Left colon (tissue), 2 donors: ENCODE measurements at places on chromosomes 1 and 21.

DNA sequence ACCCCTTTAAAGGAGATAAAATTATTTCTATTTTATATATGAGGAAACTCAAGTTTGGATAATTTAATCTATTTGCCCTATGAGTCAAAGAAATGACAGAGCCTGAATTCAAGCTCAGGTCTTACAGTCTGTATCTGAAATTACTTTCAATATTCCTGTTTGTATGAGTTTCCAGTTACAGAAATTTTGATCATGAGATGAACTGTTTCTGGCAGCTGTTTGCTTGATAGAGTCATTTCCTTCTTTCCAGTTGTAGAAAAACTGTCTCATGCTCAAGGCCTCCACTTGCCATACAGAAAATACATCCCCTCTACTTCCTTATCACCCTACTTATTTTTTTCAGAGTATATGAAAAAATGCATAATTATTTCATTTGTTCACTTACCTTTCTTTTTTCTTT lies 87.6 kb downstream of the PTPRC start:
- DNase-seq: no peak

DNA sequence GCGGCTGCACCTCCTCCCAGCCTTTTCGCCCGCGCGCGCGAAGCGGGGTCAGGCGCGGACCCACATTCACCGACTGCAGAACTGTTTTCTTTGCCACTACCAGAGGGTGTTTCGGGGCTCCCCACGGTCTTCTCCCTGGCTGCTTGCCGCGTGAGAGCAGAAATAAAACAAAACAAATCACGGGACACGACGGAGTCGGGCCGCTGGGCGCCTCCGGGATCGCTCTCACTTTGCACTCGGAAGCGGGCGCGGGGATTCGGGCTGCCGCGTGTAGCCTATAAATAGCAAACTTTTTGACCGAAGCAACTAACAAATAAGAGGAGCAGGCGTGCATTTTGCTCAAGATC lies 412.3 kb upstream of the ESRRG start:
- no peak for DNase-seq

DNA sequence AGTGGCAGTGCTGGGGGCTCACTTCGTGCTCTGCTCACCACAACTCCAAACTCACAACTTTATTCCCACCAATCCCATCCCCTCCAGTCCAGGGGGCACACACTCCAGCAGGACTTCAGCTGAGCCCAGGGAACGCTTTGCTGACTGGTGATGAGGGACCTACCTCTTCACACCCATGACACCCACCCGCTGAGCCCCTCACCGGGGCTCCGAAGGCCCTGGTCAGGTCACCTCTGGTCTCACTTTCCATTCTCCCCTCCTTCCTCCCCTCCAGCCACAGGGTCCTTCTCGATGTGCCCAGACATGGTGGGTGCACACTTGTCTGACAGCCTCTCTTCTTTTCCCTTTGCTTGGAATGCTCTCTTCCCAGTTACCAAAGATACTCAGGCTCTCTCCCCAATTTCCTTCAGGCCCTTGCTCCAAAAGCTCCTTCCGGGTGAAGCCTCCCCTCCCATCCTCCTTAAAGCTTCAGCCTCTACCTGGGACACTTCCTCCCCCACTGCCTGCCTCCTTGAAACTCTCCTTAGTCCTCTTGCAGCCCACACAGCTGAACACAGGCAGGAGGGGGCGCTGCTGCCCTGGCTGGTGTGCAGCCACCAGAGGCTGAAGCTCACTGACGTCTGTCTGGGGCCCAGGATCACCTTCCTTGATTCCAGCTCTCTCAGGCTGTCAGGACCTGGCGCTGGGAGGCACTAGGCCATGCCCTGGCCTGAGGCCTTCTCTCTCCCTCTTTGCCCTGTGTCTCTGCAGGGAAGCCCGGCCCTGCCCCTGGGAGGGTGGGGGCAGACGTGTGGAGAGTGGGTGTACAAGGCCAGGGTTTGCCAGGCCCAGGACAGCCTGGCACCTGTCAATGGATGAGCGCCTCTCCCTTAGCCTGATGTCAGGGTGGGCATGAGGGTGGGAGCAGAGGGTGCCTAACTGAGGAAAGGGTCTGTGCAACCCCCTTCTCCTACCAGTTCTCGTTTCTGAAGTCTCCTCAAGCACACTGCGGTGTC lies 1.6 kb downstream of the KCNE1 start:
- peak; percentile 92 for DNase-seq

GRCh38 chr1:93598861-93599439 lies 82.7 kb downstream of the BCAR3 start:
- DNase-seq: no peak

GRCh38 chr1:24089743-24090555 lies 22.0 kb downstream of the MYOM3 start:
- no peak for DNase-seq

- no peak for DNase-seq
Measured at GRCh38 chr1:183812686-183813569, 8.0 kb downstream of the RGL1 start.

- no peak for DNase-seq
Measured at GRCh38 chr1:67464746-67465145, 34.5 kb upstream of the SERBP1 start.

GRCh38 chr1:100583827-100584226 lies 45.9 kb downstream of the GPR88 start:
- no peak for DNase-seq

DNA sequence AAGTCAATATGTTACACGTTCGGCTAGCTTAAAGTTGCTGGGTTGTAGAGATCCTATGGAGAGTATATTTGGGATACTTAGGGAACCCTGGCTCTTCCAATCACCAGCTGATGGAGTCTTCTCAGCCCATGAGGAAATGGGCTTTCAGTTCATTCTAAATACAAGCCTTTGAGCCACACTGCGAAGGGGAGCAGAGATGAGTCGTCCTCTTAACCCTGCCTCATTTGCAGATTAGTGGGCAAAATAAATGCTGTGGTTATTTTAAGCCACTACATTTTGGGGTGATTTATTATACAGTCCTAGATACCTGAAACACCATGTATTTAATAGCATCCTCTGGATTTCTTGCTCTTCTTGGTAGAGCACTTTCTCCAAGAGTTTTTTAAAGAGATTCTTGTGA lies 19.0 kb upstream of the VCAM1 start:
- no peak for DNase-seq

DNA sequence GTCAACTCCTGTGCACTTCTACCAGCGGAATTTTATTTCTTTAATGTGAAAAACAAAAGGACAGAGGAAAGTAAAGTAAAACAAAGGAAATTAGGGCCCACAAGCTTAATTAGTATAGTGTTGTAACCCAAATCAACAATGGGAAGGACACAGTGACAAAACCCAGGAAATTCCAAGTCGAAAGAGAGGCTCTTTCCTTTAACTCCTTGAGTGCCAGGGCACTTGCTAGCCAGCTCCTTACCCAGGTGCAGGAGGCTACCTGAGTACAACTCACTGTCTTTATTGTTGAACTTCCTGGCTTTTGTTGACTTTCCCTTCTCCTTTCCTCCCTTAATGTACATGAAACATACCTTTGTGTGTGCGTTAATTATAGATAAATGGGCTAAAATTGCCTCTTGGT lies 55.0 kb downstream of the PEX14 start:
- DNase-seq: no peak

- DNase-seq: peak; percentile 21
Measured at GRCh38 chr1:153542956-153543711, 2.4 kb upstream of the S100A5 start.

DNA sequence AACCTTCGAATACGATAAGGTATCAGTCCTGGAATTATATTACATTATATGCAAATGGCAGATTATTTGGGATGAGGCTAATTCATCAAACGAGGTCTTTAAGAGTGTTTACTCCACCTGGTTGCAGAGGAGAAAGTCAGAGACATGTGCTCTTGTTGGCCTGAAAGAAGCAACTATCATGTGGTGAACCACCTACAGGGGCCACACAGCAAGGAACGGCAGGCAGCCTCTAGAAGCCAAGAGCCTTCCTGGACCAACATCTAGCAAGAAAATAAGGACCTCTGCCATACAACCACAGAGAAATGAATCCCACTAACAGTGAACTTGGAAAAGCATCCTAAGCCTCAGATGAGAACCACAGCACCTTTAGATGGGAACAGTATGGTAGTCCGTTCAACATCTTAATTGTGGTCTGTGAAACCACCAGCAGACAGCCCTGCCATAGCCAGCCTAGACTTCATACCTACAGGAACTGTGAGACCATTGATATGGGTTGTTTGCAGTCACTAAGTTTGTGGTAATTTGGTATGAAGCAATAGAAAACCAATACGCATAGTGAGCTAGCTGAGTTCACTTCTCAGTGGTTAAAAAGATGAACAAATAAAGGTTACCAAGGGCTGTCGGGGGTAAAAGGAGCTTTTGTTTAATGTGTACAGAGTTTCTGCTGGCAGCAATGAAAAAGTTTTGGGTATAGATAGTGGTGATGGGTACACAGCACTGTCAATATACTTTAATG lies 345.7 kb upstream of the RUNX1 start:
- no peak for DNase-seq

DNA sequence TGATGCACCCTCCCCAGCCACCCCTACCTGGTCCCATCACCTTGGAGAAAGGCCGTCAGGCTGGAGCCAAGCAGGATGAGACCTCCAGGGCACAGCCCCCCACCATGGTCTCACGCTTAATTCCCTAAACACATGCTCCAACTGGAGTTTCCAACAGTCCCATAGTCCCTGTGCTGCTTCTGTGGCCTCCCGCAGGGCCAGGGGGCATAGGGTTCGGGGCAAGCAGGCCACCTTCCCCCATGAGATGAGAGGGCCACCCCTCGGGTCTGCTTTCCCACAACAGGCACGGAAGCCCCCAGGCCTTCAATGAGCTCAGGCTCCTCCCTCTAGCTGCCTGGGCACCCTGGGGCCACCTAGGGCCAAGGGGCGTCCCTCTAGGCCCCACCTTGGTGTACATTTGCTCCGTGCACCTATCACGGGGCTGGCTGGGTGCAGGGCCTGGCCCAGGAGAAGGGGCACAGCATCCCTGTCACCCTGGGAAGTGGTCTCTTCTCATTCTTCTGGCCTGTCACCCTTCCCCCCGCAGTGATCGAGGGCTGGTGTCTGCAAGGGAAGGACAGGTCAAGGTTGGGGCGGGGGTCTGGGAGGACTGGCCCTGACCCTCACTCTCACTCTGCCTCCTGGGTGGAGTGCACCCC lies 42.4 kb downstream of the TRIM11 start:
- DNase-seq: no peak

DNA sequence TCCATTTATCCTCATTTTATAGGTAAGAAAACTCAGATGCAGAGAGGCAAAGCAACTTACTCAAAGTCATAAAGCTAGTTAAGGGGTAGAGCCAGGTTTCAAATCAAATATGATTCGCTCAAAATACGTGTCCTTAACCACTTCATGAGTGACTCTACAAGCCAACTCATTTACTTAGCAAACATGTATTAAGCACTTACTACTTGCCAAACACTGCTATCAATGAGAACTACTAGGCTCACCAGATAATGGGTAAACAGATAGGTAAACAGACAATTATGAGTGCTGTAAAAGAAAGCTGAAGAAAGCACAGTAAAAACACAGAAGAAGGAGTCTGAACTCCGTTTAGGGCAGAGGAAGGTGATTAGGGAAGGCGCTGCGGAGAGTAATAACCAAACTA lies 65.9 kb downstream of the WDR64 start:
- DNase-seq: no peak

- no peak for DNase-seq
Measured at GRCh38 chr21:44713846-44714245, 2.5 kb upstream of the TSPEAR start.

GRCh38 chr1:44895919-44896734 lies 53.1 kb upstream of the PTCH2 start:
- DNase-seq: no peak

DNA sequence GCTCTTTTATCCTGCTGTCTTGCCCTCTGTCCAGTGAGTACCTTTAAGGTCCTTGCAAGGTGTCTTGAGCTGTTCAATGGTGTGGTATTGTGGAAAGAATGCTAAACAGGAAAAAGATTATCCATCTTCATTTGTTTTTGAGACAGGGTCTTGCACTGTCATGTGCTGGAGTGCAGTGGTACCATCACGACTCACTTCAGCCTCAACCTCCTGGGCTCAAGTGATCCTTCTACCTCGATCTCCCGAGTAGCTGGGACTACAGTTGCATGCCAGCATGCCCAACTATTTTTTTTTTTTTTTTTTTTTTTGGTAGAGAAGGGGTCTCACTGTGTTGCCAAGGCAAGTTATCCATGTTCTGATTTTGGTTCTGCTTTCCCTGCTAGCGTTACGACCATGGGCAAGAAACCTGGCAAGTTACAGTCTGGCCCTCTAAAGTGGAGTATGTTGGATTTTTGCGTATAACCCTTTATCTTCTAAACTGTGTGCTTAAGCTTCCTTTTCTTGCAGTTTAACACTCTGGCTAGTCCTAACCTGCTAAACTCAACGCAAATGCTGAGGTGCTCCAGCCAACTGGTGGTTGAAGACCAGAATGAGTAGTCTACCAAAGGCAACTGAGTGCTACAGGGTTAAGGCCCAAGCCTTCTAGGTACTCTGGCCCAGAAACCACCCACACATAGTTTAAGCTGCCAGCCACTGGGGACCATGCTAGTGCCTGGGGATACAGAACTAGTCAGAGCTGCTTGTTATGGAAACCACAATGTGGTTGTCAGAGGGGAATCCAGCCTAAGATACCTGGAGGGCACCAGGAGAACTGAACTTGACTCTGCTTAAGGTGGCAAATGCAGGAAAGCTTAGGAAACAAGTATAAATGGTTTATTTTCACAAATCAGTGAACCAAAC lies 7.9 kb downstream of the RPL11 start:
- no peak for DNase-seq

DNA sequence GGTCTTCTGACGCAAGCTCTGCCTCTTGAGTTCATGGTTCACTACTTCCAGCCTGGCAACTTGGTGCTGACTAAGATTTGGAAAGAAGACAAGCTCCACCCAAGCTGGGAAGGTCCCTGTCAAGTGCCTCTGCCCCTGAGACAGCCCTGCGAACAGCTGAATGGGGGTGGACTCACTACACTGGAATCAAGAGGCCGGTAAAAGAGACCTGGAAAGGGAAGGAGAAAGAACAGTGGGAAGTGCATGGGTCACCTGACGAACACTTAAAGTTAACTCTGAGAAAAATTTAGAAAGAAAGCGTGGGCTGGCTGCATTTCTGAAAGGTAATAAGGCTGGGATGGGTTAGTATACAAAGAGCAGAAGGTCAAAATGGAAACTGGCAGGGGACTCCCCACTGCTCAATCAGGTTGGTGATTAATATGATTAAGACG lies 26.1 kb upstream of the ZNF496 start:
- no peak for DNase-seq

GRCh38 chr1:78102082-78102481 lies 56.3 kb downstream of the GIPC2 start:
- no peak for DNase-seq

DNA sequence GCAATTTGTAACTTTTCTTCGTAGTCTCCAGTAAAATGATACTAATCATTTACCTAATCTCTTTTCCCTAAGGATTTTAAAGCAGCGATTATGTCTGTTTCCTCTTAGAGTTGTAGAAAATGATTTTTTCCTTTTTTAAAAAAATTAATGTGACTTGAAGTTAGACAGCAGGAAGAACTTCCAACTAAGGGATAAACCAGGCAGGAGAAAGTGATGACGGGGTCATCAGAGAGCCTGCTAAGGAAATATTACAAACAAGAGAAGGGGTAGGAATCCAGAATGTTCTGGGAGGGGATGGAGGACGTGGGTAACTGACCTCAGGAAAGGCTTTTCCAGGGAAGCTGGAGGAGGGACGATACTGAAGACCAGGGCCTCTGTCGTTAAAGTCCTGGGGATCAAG lies 8.8 kb upstream of the ETV3L start:
- no peak for DNase-seq
